BE2C (cell line): ENCODE measurements at places on chromosomes 3 and 15.

DNA sequence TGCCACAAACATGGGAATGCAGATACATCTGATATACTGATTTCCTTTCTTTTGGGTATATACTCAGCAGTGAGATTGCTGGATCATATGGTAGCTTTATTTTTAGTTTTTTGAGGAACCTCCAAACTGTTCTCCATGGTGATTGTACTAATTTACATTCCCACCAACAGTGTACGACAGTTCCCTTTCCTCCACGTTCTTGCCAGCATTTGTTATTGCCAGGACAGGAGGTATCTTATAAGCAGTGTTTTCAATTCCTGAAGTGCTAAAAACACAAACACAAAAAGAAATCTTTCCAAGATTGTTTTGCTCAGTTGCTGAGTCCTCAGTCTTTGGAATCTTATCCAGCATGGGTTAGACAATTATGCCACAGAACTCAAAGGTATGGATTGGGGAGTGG is 13.5 kb downstream of the GTF2E1 start:
- DNase-seq, result no peak

DNA sequence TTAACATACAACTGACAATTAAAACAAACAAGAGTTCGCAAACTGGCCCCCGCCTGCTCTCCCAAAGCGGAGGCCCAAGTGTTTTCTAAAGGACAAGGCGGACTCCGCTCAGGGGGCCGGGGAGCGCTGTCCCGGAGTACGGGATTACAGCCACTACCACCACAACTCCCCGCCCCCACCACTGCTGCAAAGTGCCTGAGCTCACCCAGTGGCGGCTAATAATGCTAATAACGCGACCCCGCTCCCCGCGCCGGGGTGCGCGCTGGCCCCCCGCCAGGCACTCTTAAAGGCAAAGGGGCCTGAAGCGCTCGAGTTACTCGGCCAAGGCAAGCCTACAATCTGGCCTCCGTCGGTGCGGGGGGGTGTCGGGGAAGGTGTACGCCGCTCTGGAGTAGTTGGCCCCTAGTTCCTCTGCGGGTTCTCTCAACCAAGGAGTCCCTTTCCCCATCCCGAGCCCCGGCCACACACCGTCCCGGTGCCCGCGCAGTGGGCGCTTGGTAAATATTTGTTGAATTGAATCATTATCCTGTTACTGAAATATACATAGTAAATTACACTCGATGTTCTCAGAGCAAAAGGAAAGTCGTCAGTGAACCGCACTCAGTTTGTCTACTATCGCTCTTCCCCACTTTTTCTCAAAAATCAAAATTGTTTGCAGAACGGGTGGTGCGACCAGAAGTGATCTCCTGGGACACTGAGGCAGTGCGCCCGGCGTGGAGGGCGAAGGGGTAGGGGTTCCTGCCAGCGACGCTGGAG is 827 bp downstream of the WNT5A start:
- DNase-seq, result no peak

- DNase-seq, result no peak
These were observed 178.1 kb downstream of the RORA start for GRCh38 chr15:61050844-61051568.

- DNase-seq, result no peak
These were observed 48.9 kb upstream of the STT3B start for GRCh38 chr3:31483776-31484175.

DNA sequence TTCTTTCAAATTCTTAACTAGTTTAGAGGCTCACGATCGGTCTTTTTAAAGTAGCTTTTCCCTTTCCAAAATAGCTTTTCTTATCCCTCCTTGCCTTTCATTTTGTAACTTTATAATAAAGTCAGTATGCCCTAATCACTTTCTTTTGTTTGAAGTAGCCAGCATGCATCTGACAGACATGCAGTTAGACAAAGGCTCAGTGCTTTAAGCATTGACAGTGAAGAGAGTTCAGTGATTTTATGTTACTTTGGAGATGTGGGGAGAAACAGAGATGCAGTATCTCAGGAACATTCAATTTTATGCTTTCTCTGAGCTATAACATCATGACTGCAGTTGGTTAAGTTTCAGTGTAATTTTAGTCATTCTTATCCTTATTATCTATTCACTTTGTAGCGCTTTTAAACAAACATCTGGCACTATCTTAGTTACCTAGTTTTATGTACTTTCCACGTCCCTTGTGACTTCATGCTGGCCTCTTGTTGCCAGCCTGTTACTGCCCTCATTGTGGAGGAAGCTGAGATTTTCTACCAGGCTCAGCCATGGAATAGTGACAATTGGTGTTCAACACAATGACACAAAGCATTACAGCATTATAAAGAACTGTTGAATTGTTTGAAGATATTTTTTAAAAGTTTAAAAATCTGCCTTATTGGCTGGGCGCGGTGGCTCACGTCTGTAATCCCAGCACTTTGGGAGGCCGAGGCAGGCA is 90.3 kb downstream of the AKAP13 start:
- DNase-seq, result no peak

DNA sequence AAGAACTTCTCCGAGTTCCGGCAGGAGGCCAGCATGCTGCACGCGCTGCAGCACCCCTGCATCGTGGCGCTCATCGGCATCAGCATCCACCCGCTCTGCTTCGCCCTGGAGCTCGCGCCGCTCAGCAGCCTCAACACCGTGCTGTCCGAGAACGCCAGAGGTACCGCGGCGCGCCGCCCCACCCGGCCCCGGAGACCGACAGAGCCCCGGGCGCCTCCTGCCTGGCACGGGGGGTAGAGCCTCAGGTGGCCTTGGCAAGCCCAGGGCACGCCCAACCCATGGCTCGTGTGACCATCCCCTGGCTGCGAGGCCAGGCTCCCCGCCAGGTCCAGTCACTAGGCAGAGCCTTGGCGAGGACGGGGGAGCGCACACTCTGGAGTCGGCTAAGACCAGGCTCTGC is 134.1 kb downstream of the LRRK1 start:
- DNase-seq, result no peak

- no peak for DNase-seq
These were observed 457.9 kb upstream of the ADAMTS9 start for GRCh38 chr3:65145680-65146079.

DNA sequence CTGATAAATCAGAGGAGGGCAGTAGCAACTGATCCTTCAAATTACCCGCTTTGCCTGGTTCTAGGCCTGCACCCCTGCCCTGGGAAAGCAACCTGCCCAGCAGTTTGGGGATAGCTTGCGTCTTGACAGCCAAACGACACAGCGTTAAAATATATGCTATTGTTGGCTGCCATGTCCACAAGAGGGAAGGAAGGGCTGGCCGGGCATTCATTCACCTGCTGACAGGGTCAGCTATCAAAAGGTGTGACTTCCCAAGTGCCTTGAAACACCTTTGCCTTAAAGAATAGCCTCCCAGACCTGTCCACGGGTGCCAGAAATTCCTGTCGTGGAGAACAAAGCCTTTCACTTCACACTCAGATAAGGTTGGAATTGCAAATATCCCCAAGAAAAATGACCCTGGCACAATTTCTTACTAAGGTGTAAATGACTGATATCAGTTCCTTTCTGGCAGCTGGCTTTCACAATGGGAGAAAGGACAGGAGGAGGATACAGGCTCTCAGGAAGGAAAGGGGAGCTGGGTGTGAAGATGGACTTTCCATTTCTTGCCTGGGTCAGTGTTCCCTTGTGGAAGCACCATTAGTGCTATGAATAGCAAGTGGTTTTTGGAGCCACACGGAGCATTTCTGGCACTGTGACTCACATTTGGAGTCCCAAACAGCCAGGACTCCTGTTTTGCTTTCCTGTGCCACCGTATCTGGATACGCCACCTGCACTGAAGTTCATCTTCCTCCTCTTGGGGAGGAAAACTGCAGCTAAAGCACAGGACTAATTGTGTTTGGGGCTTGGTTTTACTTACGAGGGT is 19.2 kb downstream of the ALDH1A3 start:
- no peak for DNase-seq

GRCh38 chr3:188706176-188706575 is 465.6 kb upstream of the TPRG1 start:
- no peak for DNase-seq

DNA sequence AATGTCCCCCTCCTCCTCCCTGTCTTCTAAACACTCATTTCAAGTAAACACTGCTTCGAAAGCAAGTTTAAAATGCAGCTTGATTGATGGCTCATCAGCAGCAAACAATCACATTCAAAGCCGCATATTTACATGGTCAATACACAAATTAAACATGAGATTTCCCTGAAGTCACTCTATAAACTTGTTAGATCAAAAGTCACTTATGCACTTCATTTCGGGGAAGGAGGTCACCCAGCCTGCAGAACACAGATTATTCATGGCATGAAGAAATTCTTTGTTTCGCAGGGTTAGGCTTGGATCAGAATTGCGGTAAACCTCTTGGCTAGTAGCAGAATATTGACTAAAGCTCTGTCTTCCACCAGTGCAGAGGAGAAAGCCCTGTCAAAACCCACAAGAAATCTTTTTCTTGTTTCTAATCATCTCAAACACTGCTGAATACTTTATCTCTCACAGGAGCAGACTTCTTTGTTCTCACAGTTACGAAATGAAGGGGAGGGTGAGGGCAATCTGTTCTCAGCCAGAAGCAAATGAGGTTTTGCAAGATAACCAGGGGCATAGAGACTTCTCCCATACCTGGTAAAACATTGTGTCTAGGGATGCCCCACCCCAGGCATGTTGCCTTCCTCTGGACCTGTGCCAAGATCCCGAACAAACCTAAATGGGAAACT is 133.3 kb upstream of the CHL1 start:
- no peak for DNase-seq

DNA sequence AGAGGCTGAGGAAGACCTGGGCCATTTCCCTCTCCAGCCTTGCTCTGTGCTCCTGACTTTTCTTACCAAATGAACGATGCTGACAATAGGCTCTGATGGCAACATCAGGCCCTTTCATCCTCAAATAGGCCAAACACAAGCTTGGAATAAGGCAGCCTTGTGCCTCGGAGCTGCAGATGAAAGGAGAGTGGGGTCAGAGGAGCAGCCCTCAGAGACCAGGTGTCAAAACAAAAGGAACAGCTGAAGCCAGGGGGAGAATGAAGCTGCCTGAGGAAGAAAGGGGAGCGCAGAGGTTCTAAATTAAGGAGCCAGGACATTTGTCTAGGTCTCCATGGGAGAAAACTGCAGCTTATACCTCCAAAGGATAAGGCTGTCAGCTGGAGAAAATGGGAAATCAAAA is 5.1 kb downstream of the BFSP2 start:
- DNase-seq, result no peak

DNA sequence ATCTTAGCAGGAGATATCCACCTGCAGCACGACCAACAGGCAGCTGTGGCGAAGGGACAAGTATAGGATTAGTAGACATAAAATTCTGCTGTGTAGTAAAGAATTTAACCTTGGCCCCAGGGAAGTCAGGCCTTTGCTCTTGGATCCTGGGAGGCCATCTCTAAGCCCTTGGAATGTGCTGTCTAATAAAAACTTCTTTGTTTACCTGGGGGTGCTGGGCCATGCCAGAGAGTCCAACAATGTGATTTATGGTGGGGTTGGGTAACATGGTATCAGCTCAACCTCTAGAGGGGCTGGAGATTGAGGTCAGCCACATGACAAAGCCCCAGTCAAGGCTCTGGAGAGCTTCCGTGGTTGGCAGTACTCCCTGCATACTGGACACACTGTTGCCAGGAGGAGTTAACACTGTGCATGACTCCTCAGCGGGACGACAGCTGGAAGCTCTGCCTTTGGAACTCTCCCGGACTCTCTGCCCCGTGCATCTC is 52.4 kb downstream of the HEG1 start:
- no peak for DNase-seq

DNA sequence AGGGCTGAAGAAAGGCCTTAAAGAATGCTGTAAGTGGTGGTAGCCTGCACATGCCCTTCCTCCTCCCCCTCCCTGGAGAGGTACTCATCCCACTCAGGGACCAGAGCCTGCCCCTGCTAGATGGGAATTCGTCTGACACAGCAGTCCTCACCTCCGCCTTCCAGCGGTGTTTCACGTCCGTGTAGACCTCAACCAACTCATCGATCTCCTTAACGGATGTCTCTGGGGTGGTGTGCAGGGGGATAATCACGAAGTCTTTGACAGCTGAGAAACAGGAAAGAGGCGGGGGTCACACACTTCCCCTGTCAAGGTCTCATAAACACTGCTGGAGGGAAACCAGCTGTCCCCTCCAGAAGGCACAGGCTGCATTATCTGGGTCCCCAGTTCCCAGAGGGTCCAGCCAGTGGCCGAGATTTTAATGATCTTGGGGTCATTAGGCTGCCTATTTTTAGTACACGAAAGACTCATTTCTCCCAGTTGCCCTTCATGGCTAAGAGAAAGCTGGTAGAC is 9.9 kb downstream of the DNASE1L3 start:
- no peak for DNase-seq

- DNase-seq, result no peak
These were observed 30.5 kb upstream of the DCP1A start for GRCh38 chr3:53377794-53378193.

DNA sequence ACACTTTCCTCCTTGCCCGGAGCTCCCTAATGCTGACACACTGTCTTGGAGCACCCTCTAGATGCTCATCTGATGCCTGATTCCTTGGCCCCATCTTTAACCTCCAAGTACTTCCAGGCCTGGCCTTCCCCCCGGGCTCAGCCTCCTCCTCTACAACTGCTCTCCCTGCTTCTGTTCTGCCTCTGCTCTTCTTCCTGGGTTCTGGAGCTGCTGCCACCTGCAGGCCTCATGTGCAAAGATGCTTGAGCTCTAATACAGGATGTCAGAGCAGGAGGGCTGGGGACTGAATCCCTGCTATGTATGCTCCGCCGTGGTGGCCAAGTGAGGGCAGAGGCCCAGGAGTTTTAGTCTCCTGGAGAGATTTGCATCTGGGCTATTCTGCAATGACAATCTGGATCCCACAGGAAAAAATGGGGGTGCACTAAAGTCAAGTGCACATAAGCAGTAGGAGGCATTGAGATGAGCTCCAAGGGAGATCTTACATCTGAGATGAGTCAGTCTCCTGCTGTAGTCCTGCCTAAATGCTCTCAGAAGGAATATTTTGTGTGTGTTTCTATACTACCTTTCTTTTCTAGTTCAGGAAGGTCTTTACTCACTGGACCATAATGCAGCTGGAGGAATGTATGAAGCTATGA is 296.3 kb downstream of the UACA start:
- peak; percentile 69 for DNase-seq

DNA sequence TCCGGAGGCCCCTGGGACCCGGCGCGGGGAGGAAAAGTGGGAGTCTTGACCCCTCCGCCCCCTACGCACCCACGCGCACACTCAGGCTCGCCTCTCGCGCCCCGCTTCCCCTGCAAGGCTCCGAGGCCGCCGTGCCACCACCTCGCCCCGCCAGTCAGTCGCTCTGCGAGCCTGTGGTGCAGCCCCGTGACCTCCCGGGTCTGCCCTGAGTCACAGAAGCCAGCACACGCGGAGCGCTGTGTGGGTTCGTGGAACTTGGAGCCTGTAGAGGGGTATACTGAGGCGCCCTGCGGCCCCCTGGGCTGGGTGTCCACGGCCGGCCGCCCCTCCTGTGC is 380 bp upstream of the ALS2CL start:
- DNase-seq, result no peak

DNA sequence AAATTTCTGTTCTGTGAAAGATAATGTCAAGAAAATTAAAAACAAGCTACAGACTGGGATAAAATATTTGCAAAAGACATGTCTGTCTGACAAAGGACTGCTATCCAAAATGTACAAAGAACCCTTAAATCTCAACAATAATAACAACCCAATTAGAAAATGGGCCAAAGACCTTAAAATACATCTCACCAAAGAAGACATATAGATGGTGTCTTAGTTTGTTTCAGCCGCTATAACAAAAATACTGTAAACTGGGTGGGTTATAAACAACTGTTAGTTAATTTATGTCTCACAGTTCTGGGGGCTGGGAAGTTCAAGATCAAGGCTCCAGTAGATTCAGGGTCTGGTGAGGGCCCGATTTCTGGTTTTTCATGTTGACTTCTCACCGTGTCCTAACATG is 106.2 kb upstream of the AGTR1 start:
- DNase-seq, result no peak
